ENCODE measurements at places on chromosomes 2 and 18. TPM values are rescaled to one million over a fixed set of nuclear protein-coding genes. Genes with fewer than 3 reads are reported as not detected.

GALNT14 gene
- 1.5 TPM for total RNA-seq

TMEM17 gene
- 1.3 TPM for total RNA-seq

POMC gene
- total RNA-seq = 3.5 TPM

EGR4 gene
- not detected for total RNA-seq

ARHGAP15 gene
- total RNA-seq = 11.5 TPM

SEPTIN10 gene
- total RNA-seq = 66.7 TPM

DNA sequence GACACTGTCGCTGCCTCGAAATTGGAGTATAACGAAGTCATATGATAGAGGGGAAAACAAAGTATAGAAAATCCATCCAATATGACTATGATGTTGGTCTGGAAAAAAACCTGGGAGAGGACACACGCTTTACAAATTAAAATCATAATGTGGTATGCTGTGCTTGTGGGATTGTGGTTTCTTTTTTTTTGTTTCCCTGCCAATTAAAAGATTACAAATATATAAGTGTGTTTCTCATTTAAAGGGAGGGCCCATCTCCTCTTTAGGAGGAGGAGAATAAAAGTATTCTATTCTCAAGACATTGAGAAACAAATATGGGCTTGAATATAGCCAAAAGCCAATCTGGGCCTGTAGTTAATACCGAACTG lies 86.6 kb downstream of the EPHA4 start:
- H3K4me3 ChIP-seq = no peak overlapping the region
- no peaks in the 10 kb centered on the region for H3K4me1 ChIP-seq
- H3K27me3 ChIP-seq = no peaks in the 10 kb centered on the region

DNA sequence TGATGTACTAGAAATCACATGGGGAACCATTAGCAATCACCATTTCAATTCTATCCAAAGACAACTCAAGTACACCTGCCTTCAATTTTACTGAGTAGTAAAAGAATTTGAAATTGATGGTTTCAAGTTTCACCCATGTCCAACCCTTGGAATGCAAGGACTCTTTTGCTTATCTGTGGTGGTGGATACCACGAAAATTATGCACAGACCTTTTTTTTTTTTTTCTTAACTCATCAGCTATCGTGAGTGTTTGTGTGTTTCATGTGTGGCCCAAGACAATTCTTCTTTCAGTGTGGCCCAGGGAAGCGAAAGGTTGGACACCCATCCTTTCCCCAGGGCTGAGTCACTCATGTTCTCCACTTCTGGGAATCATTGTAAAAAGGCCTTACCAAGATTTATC lies 23.1 kb downstream of the ID2 start:
- H3K27ac ChIP-seq = no peak overlapping the region
- DNase-seq = no peak
- no peaks in the 10 kb centered on the region for H3K36me3 ChIP-seq
- no peak overlapping the region for H3K4me3 ChIP-seq
- H3K4me1 ChIP-seq = no peaks in the 10 kb centered on the region
- H3K27me3 ChIP-seq = no peaks in the 10 kb centered on the region

DNA sequence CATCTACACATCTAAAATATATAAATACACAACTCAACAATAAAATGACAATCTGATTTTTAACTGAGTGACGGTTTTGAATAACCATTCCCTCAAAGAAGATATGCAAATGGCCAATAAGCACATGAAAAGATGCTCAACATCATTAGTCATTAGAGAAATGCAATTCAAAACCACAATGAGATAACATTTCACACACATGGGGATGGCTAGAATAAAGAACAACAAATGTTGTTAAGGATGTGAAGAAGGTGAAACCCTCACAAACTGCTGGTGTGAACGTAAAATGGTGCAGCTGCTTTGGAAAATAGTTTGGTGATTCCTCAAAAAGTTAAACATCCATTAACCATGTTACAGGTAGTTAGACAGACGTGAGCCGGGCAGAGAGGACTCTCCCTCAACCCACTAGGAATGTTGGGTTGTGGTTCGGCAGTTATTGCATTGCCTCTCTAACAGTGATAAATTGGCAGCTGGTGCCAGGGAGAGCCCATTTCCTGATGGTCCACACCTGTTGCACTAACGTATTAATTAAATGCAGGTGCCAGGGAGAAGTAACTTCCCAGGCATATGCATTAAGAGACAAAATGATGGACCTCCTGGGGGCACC lies 22.3 kb upstream of the DUSP2 start:
- no peak overlapping the region for H3K27ac ChIP-seq
- H3K27me3 ChIP-seq = no peaks in the 10 kb centered on the region
- H3K36me3 ChIP-seq = no peaks in the 10 kb centered on the region
- no peak overlapping the region for H3K4me3 ChIP-seq

DNA sequence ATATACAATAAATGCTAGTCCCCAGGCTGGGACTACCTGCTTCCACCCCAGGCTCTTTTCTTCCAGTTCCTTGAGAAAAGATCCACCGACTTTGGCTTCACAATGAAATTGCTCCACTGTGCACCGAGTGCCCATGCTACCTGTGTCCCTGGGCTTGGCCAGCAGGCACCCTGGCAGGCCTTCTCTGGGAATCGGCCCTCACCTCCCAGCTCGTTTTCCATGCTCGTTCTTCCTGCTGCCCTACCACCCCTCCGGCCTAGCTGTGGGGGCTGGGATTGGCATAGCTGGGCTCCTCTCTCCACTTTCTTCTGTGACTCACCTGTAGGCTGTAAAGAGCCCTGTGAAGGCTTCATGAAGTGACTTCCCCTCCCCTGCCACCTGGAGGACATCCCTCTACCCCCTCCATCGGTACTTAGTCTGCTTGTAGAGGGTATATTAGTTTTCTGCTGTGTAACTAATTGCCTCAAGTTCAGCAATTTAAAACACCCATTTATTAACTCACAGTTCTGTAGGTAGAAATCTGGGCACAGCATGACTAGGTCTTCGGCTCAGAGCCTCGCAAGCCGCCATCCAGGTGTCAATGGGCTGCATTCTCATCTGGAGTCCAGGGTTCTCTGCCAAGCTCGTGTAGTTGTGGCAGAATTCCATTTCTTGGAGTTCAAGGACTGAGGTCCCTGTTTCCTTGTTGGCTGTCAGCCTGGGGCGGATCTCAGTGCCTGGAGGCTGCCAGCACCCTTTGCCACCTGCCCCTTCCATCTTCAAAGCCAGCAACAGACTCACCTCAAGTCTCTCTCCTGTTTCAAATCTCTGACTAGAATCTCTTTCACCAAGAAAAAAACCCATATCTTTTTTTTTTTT lies 57.6 kb downstream of the DPYSL5 start:
- H3K27ac ChIP-seq = no peak overlapping the region
- peaks cover 14% of the 10 kb centered on the region for H3K4me1 ChIP-seq
- peaks cover 2% of the 10 kb centered on the region for H3K27me3 ChIP-seq
- no peak overlapping the region for H3K4me3 ChIP-seq
- DNase-seq = no peak

DNA sequence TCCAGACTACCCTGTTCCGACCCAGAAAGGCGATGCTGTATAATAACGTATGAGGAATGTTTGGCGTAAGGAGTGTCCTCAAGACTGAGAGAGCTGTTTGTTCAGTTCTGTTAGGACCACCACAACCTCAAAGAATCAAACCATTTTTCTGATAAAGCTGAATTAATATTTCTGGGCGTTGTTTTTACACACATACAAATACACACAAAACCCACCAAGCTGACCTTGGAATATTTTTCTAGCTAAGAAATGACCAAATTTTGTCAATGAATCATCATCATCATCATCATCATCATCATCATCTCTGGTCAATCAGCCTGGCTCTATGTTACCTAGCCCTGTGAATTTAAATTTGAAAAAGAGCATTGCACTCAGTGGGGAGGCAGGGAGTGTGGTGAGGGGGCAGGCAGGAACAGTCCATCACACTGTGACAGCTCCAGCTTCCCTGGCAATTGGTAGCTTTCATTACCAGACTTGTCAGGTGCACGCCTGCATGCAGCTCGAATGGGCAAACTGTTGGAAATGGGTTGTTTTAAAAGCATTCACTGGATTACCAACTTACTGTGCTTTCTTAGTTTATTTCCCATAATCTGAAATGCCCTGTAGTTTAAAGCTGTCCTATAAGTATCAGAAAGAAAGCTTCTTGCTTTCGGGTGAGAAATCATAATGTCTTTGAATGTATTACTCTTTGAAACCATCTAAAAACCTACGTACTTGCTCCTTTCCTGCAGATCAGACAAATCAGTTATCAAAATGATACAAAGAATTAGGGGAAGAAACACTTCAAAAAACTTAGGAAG lies 6.9 kb upstream of the POU3F3 start:
- peaks cover 8% of the 10 kb centered on the region for H3K4me1 ChIP-seq
- peaks cover 84% of the 10 kb centered on the region for H3K27me3 ChIP-seq
- no peak overlapping the region for H3K27ac ChIP-seq
- H3K4me3 ChIP-seq = no peak overlapping the region
- H3K36me3 ChIP-seq = no peaks in the 10 kb centered on the region
- no peak for DNase-seq

DNA sequence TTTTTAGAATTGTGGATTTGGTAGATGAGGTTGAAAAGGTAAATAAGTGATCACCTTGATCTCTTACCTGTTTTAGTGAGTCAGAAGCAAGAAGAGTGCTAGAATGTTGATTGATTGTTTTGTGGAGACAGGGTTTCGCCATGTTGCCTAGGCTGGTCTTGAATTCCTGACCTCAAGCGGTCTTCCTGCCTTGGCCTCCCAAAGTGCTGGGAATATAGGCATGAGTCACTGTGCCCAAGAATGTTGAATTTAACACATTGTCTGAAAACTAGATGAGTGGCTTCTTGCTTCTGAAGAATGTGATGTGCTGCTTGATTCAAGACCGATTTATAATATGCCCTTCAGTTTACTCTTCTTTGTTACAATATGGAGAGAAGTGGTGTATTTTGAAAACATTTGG lies 121.3 kb downstream of the FMNL2 start:
- no peaks in the 10 kb centered on the region for H3K4me1 ChIP-seq
- H3K36me3 ChIP-seq = no peaks in the 10 kb centered on the region
- H3K27ac ChIP-seq = no peak overlapping the region
- H3K27me3 ChIP-seq = no peaks in the 10 kb centered on the region
- no peak for DNase-seq

- no peak overlapping the region for H3K4me3 ChIP-seq
- DNase-seq = no peak
- no peaks in the 10 kb centered on the region for H3K27me3 ChIP-seq
- peaks cover 14% of the 10 kb centered on the region for H3K36me3 ChIP-seq
- no peak overlapping the region for H3K27ac ChIP-seq
These were observed 188.8 kb downstream of the SETBP1 start for GRCh38 chr18:44869533-44869932.

- H3K4me1 ChIP-seq = no peaks in the 10 kb centered on the region
- DNase-seq = no peak
- no peaks in the 10 kb centered on the region for H3K36me3 ChIP-seq
- H3K27me3 ChIP-seq = no peaks in the 10 kb centered on the region
These were observed 84.5 kb downstream of the AOX1 start for GRCh38 chr2:200670313-200670712.

- H3K36me3 ChIP-seq = no peaks in the 10 kb centered on the region
- H3K4me3 ChIP-seq = no peak overlapping the region
- H3K27me3 ChIP-seq = no peaks in the 10 kb centered on the region
- no peaks in the 10 kb centered on the region for H3K4me1 ChIP-seq
- no peak for DNase-seq
These were observed 76.9 kb upstream of the NRXN1 start for GRCh38 chr2:51108794-51109193.

DNA sequence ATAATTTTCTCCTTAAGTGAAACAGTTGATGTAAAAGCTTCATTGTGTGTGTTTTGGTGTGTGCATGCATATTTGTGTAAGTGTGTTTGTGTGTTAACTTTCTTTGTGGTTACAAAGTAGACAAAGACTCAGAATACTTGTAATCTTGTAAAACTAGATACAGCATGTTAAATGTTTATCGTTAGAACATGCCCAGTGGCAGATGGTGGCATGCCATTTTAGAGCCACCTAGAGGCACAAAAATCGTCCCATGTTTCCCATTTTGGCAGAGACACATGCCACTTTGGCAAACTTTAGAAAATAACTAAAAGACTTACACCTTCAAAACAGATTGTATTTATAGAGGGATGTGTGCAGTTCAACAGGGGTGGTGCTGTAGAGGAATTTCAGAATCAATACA lies 224.1 kb downstream of the LRP1B start:
- H3K27me3 ChIP-seq = no peaks in the 10 kb centered on the region
- no peak overlapping the region for H3K4me3 ChIP-seq
- no peaks in the 10 kb centered on the region for H3K36me3 ChIP-seq
- no peaks in the 10 kb centered on the region for H3K4me1 ChIP-seq
- no peak overlapping the region for H3K27ac ChIP-seq

- no peak for DNase-seq
- H3K4me3 ChIP-seq = no peak overlapping the region
- no peaks in the 10 kb centered on the region for H3K36me3 ChIP-seq
These were observed 94.6 kb upstream of the CHAC2 start for GRCh38 chr2:53672881-53673522.

DNA sequence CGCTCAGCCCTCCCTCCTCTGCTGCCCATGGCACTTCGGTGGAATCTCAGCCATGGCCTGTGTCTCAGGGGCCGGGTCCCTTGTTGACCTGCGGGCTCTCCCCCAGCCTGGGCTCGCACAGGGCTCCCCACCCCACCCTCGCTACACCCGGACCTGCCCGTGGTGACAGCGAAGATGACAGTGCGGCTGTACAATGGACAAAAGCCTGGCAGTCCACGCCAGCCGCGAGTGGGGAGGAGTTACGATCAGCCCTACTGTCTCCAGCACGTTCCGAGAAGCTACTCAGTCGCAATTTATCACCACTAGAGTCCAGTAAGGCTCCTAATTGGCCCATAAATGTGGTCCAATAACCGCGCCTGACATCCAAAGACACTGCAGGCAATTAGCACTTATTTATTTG lies 31.6 kb downstream of the GBX2 start:
- peaks cover 3% of the 10 kb centered on the region for H3K27me3 ChIP-seq
- peaks cover 6% of the 10 kb centered on the region for H3K36me3 ChIP-seq

DNA sequence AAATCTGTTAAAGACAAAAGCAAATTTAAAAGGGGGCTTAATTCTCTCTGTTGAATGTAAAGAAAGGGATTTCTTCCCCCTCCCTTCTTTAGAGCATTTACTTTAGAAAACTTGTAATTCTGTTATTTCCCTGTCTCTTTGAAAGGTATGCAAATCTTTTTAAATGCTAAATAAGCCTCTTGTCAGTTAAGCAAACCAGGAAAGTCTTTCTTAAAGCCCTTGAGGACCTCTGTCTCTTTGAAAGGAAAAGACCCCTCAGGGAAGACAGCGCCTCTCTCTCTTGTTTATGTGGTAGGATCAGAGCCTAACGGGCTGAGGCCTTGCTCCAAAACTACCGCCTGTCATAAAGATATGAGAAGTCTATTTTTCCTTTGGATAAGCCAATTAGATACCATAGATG lies 139.9 kb upstream of the CDH7 start:
- H3K27me3 ChIP-seq = no peaks in the 10 kb centered on the region
- H3K4me3 ChIP-seq = no peak overlapping the region
- no peak overlapping the region for H3K27ac ChIP-seq
- DNase-seq = no peak
- no peaks in the 10 kb centered on the region for H3K4me1 ChIP-seq

DNA sequence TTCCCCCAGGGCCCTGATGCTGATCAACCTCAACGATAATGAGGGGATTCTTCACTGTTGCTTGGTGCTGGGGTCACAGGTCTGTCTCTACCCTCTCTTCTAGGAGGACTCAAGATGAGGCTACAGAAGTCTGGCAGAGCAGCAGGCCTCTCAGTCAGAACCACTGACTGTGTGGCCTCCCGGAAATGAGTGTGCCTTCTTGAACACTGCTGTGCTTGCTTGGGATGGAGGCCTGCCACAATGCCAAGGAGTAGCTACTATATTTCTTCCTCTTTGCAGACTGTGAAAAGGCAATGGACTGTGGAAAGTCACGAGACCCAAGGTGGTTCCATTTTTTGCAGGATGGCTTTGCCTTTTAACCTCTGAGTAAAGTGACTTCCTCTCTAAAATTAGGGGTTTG lies 5.8 kb upstream of the HOXD1 start:
- DNase-seq = no peak
- no peak overlapping the region for H3K4me3 ChIP-seq
- no peaks in the 10 kb centered on the region for H3K36me3 ChIP-seq
- H3K4me1 ChIP-seq = peaks cover 10% of the 10 kb centered on the region
- H3K27me3 ChIP-seq = peaks cover 71% of the 10 kb centered on the region

All from muscle of leg (tissue), 16 donors.